WTC11 (cell line): ENCODE measurements at places on chromosomes 5 and 9. TPM values are rescaled to one million over a fixed set of nuclear protein-coding genes. Genes with fewer than 3 reads are reported as not detected.

DNA sequence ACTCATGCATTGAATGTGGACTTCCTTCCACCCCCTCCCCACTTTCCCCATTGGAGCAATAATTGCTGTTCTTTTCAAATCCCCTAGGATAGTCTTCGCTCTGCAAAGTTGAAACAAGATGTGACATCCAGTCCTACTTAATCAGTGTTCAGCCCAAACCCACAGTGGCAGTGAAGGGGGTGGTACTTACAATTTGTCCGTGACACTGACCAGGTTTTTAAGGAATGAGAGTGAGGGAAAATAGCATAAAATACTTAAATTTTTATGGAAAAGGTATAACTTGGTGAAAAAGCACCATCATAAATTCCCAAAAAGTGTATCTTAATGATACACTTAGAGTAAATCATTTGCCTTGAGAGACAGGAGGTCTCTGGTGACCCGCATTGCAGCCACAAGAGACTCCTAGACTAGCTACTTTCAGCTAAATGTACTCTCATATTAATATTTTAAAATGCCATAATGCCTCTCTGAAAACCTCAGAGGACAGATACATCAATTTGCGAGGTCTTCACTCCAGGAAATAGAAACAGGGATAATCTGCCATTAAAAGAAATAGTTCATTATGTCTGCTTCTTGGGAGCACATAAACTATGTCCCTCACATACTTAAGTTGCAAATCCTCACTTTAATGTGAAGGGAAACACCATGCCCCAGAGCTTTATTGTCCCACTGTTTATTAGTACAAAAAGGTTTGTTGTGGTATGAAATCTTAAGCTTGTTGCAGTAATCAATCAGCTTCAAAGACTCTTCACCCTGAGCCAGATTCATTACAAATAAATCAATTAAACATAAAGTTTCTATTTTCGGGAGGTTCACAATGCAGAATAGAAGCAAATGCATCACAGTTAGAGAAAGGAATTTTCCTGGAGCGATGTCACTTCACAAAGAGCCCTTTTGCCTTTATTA, 343.6 kb upstream of the ISL1 start:
- DNase-seq: no peak

- no peak for DNase-seq
These were observed 582.6 kb downstream of the PSAT1 start for GRCh38 chr9:78879324-78880100.

- DNase-seq: no peak
These were observed 460.8 kb downstream of the CDH10 start for GRCh38 chr5:24183981-24184380.

DNA sequence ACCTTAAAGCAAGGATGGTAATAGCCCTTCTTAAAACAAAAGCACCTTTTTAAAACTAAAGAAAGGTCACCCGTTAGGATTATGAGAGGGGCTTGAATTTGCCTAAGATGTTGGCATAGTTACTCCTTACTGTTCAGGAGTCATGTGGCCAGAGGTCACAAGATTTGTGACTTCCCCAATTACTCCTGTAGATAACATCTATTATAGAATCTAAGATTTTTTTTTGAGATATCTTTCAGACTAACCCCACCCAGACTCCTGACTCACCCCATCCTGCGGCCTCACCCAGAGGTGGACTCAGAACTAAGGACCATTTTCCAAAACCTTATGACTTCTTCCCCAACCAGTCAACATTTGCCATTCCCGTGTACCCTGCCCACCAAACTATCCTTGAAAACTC, 2.4 kb downstream of the CD180 start:
- DNase-seq: no peak

DNA sequence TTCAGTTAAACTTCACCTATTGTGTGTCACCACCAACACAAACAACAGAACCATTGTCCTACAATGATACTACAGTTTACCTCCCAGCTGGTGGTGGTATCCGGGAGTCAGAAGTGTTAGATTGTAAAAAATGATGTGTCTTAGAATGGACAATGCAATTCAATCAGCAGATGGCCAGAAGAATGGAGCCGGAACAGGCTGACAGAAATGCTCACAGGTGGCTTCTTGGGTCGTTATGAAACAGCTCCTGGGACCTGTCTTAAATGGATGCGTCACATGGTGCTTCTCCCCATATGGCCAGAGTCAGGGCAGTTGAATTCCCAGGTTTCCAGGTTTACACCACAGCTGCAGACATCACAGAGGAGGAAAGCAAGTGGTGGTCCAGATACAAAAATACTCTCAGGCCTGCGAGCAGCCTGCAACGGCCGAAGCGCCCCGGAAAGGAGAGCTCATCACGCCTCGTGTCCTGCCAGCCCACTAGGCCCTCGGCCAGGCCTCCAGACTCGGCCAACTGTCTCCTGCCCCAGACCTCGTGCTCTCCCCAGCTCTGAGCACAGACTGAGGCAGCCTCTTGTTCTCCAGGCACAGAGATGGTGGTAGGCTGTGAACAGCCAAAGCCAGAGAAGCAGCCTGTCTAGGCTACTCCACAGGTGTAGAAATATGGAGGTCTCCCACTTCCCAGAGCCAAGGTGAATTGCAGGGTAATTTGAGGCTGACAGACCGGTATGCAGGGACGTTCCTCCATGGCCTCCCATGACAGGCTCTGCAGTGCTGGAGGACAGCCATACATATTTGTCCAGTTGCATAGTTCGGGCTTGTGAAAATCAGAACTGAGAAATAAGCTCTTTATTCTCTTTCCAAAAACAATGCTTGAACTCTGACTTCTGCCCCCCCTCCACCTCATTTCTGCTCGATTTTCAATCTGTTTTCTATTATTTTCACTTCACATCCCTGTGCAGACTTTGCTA, 98.5 kb upstream of the SPATA31C2 start:
- no peak for DNase-seq

- DNase-seq: no peak
These were observed 165.1 kb downstream of the CAAP1 start for GRCh38 chr9:26727471-26727870.

DNA sequence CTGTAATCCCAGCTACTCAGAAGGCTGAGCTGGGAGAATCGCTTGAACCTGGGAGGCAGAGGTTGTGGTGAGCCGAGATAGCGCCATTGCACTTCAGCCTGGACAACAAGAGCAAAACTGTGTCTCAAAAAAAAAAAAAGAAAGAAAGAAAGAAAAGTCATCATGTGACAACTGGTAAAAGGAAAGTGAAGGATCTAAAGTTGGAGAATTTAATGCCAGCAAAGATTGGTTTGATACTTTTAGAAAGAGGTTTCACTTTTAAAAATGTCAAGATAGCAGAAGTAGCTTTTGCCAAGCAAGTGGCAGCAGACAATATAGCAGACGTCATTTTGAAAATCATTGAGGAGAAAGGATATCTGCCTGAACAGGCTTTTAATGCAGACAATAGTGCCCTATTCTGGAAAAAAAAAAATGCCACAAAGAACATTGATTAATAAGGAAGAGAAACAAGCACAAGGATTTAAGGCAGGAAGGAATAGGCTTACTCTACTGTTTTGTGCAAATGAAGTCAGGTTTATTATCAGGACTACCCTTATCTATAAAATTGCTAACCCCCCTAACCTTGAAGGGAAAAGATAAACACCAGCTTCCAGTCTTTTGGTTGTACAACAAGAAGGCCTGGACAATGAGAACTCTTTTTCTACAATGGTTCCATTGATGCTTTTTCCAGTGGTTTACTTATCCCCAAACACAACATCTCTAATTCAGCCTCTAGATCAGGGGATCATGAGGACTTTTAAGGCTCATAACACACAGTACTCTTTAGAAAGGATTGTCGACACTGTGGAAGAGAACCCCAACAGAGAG, 12.0 kb downstream of the PKD2L2 start:
- DNase-seq: no peak

DNA sequence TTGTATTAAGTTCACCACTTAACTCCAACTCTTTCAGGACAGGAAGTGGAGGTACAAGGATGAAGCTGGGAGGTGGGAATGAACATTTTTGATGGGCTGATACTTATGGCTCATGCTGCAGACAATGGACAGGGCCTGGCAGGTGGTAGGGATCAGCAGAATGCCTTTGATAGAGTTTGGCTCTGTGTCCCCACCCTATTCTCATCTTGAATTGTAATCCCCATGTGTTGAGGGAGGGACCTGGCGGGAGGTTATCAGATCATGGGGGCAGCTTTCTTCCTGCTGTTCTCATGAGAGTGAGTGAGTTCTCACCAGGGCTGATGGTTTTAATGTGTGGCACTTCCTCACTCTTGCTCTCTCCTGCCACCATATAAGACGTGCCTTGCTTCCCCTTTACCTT, 87.3 kb upstream of the PRLR start:
- DNase-seq: no peak

DNA sequence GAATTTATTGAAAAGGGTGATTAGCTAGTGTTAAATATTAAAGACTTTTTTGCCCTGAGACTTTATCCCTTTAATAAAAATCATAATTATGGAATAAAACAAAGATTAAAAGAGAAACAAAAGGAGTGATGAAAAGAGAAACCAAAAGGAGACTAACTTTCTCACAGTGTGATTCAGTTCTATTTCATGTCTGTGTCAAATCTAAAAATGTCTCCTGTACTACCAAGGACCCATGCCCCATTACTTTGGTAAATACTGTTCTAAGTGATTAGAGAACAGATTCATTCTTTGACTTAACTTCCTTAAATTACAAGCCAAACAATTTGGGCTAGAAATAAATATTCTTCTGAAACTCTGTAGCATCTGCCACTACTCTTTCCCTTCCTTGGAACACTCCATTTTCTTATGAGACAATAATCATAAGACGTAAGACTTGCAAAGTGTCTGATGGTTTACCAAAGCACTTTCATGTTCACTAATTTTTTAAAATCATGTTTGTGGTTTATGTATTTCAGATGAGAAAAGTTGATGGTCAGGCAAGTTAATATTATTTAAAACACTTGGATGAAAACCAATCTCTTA, 319.0 kb downstream of the EBF1 start:
- DNase-seq: no peak

- DNase-seq: peak; percentile 44
These were observed 782 bp downstream of the BICD2 start for GRCh38 chr9:92763721-92764380.

- no peak for DNase-seq
These were observed 2.7 kb downstream of the LEAP2 start for GRCh38 chr5:132876020-132876759.

DNA sequence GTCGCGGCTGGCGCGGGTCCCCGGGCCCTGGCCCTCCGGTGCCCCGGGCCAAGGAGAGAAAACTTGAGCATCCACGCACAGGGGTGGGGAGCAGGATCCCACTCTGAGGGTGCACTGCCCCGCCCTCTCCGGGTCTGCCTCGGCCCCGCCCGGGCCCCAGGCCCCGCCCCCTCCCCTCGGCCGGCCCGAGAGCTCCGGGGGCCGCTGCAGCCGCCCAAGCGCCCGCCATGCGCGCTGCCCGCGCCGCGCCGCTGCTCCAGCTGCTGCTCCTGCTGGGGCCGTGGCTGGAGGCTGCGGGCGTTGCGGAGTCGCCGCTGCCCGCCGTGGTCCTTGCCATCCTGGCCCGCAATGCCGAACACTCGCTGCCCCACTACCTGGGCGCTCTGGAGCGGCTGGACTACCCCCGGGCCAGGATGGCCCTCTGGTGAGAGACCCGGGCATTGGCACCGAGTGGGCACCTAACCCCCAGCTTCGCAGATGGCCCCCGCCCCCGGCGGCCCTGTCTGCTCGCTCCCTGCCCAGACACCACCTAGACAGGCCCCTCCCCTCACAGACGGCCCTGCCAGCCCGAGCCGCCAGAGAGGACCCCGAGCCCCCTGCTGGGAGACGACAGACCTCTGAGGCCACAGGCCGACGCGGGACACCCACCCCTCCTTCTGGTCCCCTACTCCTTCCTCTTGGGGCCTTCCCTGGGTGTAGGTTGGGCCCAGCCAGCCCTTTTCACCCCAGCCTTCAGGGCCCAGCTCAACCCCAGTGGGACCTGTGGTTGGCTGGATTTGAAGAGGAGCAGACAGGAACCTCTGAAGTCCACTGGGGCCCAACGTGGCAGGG, at the start of gene CERCAM:
TSS of gene CERCAM (plus strand) at position 207 of the 831 bp plus-strand sequence. CDS start at position 228, 21 bp downstream.
- DNase-seq: peak; percentile 65

DNA sequence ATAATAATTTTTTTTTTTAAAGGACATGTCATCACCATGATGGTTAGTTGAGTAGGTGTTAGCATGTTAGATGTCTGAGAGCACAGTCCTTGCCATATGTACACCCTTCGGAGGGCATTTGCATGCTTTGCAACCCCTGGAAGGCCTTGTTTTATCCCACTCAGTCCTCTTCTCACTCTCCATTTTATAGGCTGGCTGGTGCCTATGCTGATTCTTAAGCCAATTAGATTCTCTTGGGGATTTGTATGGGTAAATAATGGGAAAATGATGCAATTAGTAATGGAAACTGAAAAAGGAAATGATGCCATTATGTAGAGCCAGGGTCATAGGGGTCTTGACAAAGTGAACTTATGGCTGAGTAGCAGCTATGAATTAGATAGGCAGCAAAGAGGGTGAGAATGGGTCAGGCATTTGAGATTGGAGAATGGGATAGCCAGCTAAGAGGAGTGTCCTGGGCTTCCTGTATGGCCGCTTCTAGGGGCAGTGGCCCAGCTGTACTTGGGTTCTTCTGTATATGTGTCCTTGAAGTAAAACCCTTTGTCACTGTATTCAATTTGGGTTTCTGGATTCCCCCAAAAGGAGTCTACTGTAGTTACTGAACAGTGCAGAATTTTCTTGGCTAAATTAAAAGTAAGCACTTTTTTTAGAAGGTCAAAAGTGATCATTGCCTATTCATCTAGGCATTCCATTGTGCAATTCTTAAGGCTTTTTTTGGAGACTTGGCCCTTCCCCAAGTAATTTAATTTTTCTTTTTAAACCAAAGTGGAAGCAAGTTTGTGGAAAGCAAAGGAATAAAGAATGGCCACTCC, 31.6 kb downstream of the LRRTM2 start:
- DNase-seq: no peak

DNA sequence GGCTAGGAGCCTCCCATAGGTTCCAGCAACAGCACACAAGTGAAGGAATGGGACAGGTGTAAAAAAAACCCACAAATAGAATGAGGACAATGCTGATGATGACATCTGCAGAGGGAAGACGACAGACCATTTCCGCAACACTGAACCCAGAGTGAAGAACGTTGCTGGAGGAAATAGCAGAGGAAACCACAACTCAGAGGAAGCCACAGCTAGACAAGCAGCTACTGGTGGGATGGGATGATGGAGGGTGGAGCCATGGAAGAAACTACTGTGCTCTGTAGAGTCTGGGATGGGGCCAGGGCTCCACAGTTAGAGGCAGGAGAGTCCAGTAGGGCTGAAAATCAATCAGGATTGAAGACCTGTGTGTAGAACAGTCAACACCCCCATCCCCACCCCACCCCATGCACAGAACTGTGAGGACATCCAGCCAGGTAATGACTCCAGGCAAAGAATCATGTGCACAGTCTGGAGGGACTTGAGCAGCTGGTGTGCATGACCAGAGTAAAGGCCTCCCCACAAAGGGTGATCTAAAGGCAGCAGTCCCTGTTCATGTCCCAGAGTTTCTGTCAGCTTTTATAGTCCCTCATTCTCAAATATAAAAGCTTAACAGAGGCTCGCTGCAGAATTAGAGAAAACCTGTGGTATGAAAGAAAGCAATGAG, 65.2 kb upstream of the SPIN1 start:
- DNase-seq: no peak

- DNase-seq: no peak
These were observed 3.4 kb downstream of the COL5A1 start for GRCh38 chr9:134644725-134645606.

Gene ARID3C
- 0.14 to 0.23 TPM (median 0.15 TPM) in 3 replicates for total RNA-seq

Gene EXOC3
- 60.1 to 62.4 TPM (median 62.2 TPM) in 3 replicates for total RNA-seq

Gene FOXD4
- 0.13 to 0.25 TPM (median 0.21 TPM) in 3 replicates for total RNA-seq

Gene SARDH
- total RNA-seq: 8.5 to 15.2 TPM (median 13.7 TPM) in 3 replicates
